Activated T-cell treated with anti-CD3 and anti-CD28 coated beads, Interleukin-2, amount 50 U/mL, for 24 hours (primary cell): ENCODE measurements at places on chromosomes 6 and 20.

- DNase-seq: no peak
- peaks cover 5% of the 10 kb centered on the region for H3K27me3 ChIP-seq
- no peaks in the 10 kb centered on the region for H3K36me3 ChIP-seq
- H3K4me1 ChIP-seq: no peaks in the 10 kb centered on the region
These were observed 38.5 kb upstream of the GPR6 start for GRCh38 chr6:109939654-109940053.

- DNase-seq: peak; percentile 49
- peaks cover 2% of the 10 kb centered on the region for H3K36me3 ChIP-seq
- peaks cover 4% of the 10 kb centered on the region for H3K4me1 ChIP-seq
- peak overlapping the region; percentile 44 for H3K4me3 ChIP-seq
- H3K27ac ChIP-seq: no peak overlapping the region
- H3K27me3 ChIP-seq: peaks cover 32% of the 10 kb centered on the region
These were observed 9.4 kb upstream of the SLC4A11 start for GRCh38 chr20:3248167-3248992.

DNA sequence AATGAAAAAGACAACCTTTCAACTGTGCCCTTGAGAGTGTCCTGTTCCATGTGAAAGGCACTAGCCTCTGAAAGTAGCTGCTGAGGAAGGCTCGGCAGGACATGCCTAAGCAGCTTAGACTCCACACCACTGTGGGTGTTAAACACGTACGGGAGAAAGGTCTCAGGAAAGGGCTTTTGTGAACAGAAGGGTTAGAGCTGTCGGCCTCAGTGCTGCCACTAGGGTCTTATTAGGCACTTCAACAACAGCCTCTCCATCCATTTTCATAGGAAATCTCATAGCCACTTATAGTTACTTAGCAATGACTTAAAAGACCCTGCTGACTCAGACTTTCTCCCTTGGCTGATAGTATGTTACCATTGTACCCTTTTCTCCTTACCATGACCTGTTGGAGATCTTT is 662.8 kb downstream of the TBC1D32 start:
- no peaks in the 10 kb centered on the region for H3K27me3 ChIP-seq
- H3K4me3 ChIP-seq: no peak overlapping the region
- no peak for DNase-seq
- H3K36me3 ChIP-seq: no peaks in the 10 kb centered on the region
- no peaks in the 10 kb centered on the region for H3K4me1 ChIP-seq

DNA sequence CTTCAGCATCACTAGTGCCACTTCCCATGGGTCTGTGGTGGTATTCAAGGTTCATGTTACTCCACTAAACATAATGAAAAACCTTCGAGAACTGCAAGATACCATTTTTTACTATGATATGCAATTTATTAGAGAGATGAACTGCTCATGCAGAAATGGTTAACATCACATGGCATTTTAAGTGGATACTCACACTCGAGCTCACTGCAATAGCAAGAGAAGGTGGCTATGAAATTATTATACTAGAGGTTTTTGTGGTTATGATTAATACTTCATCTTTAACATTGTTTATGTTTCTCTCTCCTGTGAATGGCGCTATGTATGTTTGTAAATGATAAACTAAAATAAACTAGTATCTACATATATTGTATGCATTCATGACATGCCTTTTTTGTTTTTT is 35.1 kb downstream of the SCAF8 start:
- H3K27ac ChIP-seq: no peak overlapping the region
- H3K4me1 ChIP-seq: peaks cover 88% of the 10 kb centered on the region
- DNase-seq: no peak
- H3K27me3 ChIP-seq: no peaks in the 10 kb centered on the region
- no peak overlapping the region for H3K4me3 ChIP-seq

- H3K36me3 ChIP-seq: no peaks in the 10 kb centered on the region
- no peaks in the 10 kb centered on the region for H3K27me3 ChIP-seq
- DNase-seq: no peak
- no peak overlapping the region for H3K27ac ChIP-seq
These were observed 277.9 kb upstream of the BMP2 start for GRCh38 chr20:6489361-6490171.
